Endodermal cell (in vitro differentiated cells): ENCODE measurements at places on chromosomes 2 and 18. TPM values are rescaled to one million over a fixed set of nuclear protein-coding genes. Genes with fewer than 3 reads are reported as not detected.

CCDC74A gene
- 13.5 and 17.3 TPM in 2 replicates for total RNA-seq

ANKRD30BL gene
- total RNA-seq, result 0.18 and 0.73 TPM in 2 replicates

SLC5A7 gene
- not detected in 3 replicates for total RNA-seq

IGFBP2 gene
- 80.4 and 80.8 TPM in 2 replicates for total RNA-seq

ZSWIM2 gene
- not detected in 2 replicates for total RNA-seq

ONECUT2 gene
- total RNA-seq, result 3.4 to 4.6 TPM (median 3.6 TPM) in 3 replicates

GKN1 gene
- total RNA-seq, result not detected in 2 replicates

TDRD15 gene
- total RNA-seq, result 0.27 to 0.33 TPM in 2 of 3 replicates, not detected in the other

HOXD4 gene
- not detected in 2 replicates for total RNA-seq

ABCG8 gene
- not detected in 3 replicates for total RNA-seq

ADRA2B gene
- 2.3 to 3.8 TPM (median 3.5 TPM) in 3 replicates for total RNA-seq

KLHL14 gene
- 0.84 to 4.7 TPM (median 4.2 TPM) in 3 replicates for total RNA-seq

TBC1D8 gene
- total RNA-seq, result 5.3 to 14.4 TPM (median 12.3 TPM) in 3 replicates

TOGARAM2 gene
- total RNA-seq, result 3.7 and 4.2 TPM in 2 replicates

ATP6V1B1 gene
- total RNA-seq, result not detected in 2 replicates

RTP5 gene
- not detected in 3 replicates for total RNA-seq

CNOT11 gene
- 46.1 and 50.0 TPM in 2 replicates for total RNA-seq

HES6 gene
- 16.2 to 26.3 TPM (median 19.1 TPM) in 3 replicates for total RNA-seq

ALKAL2 gene
- total RNA-seq, result 0.53 to 1.2 TPM (median 0.53 TPM) in 3 replicates

ACKR3 gene
- total RNA-seq, result 110 and 126 TPM in 2 replicates

CDH20 gene
- 0.16 and 0.75 TPM in 2 replicates for total RNA-seq

UGT1A4 gene
- not detected in 2 replicates for total RNA-seq
